ENCODE measurements at places on chromosomes 2 and 18. TPM values are rescaled to one million over a fixed set of nuclear protein-coding genes. Genes with fewer than 3 reads are reported as not detected.

REG3G gene
- total RNA-seq: not detected

TUBB6 gene
- total RNA-seq: 288 TPM

ZNF385B gene
- 6.2 TPM for total RNA-seq

DNAJC5G gene
- 1.0 TPM for total RNA-seq

NOL4 gene
- 0.79 TPM for total RNA-seq

POTEI gene
- not detected for total RNA-seq

ABCB6 gene
- 16.0 TPM for total RNA-seq

ALKAL2 gene
- 64.2 TPM for total RNA-seq

MRPL33 gene
- total RNA-seq: 93.0 TPM

ERFE gene
- total RNA-seq: 0.79 TPM

CCDC178 gene
- 0.97 TPM for total RNA-seq

SDC1 gene
- total RNA-seq: 1.2 TPM

CHRNG gene
- total RNA-seq: not detected

MEP1B gene
- not detected for total RNA-seq

SPDYA gene
- 0.86 TPM for total RNA-seq

CHRNA1 gene
- total RNA-seq: not detected

PRSS56 gene
- not detected for total RNA-seq

FBXO15 gene
- not detected for total RNA-seq

PROKR1 gene
- total RNA-seq: 0.05 TPM

BOLL gene
- not detected for total RNA-seq

TXNDC2 gene
- total RNA-seq: 0.29 TPM

CYTIP gene
- 6.3 TPM for total RNA-seq

ZNF396 gene
- 1.7 TPM for total RNA-seq

EMX1 gene
- total RNA-seq: not detected

RAB17 gene
- total RNA-seq: 2.0 TPM

FHL2 gene
- 126 TPM for total RNA-seq

TANC1 gene
- 44.5 TPM for total RNA-seq

ANKRD29 gene
- total RNA-seq: 16.7 TPM

DSG1 gene
- not detected for total RNA-seq

KCNG2 gene
- total RNA-seq: 0.56 TPM

TUBB8B gene
- not detected for total RNA-seq

NAPG gene
- total RNA-seq: 29.4 TPM

TMEFF2 gene
- total RNA-seq: not detected

CXCR4 gene
- 7.8 TPM for total RNA-seq

VSNL1 gene
- total RNA-seq: not detected

SPATA3 gene
- not detected for total RNA-seq

GAREM1 gene
- total RNA-seq: 8.3 TPM

CACNB4 gene
- 10.5 TPM for total RNA-seq

SLC4A5 gene
- 3.9 TPM for total RNA-seq

ANKRD62 gene
- total RNA-seq: 0.05 TPM

CPS1 gene
- total RNA-seq: 2.7 TPM

SKOR2 gene
- total RNA-seq: not detected

PIEZO2 gene
- 7.5 TPM for total RNA-seq

TMEM17 gene
- total RNA-seq: 1.5 TPM

TWIST2 gene
- total RNA-seq: 23.0 TPM

EGR4 gene
- not detected for total RNA-seq

PCARE gene
- total RNA-seq: not detected

HSPD1 gene
- 106 TPM for total RNA-seq

SAG gene
- total RNA-seq: not detected

UXS1 gene
- 22.0 TPM for total RNA-seq

IGFBP5 gene
- total RNA-seq: 466 TPM

GPBAR1 gene
- 1.2 TPM for total RNA-seq
